ENCODE measurements at places on chromosomes 1 and 21.

DNA sequence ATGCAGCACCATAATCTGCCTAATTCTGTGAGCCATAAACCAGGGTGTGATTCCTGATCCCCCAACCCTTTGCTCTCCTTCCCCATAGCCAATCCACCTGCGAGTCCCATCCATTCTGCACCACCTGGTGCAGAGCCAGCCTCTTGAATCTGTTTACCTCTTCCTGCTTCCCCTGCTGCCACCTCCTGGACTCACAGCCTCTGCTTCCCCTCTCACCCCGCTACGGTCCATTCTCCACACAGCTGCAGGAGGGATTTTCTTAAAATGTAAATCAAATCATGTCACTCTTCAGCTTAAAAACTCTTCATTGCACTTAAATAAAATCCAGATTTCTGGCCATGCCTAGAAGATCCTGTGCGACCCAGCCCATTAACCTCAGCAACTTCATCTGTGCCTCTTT lies 186.7 kb downstream of the FOXD2 start:
- DNase-seq = no peak

DNA sequence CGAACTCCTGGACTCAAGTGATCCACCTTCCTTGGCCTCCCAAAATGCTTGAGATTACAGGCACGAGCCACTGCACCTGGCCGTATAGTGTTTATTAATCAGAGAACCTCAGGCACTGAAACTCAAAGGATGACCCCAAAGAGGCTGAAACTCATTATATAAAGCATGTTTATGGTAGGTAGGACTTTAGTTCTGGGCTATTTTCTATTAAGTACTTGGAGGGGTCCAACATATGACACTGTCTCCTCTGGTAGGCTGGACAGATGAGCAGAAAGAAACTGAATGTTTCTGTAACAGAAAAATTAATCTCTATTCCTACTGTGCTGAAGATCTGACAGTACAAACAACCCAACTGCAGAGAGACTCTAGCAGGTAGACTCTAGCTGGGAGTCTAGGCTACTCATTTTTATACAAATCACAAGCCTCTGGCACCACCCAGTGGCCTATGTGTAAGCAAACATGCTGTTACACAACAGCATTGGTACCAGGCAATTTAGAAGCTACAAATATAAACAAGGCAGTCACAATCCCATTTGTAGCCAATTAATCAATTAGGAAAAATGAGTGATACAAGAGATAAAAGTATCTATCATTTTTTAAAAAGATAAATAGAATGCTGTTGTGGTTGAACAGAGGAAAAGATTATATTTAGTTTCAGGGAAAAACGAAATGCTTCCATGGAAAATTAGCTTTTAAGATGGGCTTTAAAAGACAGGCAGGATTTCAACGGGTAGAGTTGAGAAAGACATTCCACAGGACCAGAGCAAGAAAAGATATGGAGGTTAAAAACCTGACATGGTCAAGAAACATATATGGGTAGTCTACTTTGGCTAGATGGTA lies 10.4 kb downstream of the DCAF8 start:
- DNase-seq = peak; percentile 71

- DNase-seq = no peak
Observed at GRCh38 chr1:53083636-53084588, 21.9 kb downstream of the PODN start.

- no peak for DNase-seq
Observed at GRCh38 chr1:99850459-99851291, 514 bp downstream of the AGL start.

- no peak for DNase-seq
Observed at GRCh38 chr21:45465105-45465504, 60.1 kb downstream of the COL18A1 start.

- no peak for DNase-seq
Observed at GRCh38 chr1:176058686-176059085, 148.4 kb downstream of the COP1 start.

- no peak for DNase-seq
Observed at GRCh38 chr1:186738926-186739325, 58.7 kb upstream of the PTGS2 start.

DNA sequence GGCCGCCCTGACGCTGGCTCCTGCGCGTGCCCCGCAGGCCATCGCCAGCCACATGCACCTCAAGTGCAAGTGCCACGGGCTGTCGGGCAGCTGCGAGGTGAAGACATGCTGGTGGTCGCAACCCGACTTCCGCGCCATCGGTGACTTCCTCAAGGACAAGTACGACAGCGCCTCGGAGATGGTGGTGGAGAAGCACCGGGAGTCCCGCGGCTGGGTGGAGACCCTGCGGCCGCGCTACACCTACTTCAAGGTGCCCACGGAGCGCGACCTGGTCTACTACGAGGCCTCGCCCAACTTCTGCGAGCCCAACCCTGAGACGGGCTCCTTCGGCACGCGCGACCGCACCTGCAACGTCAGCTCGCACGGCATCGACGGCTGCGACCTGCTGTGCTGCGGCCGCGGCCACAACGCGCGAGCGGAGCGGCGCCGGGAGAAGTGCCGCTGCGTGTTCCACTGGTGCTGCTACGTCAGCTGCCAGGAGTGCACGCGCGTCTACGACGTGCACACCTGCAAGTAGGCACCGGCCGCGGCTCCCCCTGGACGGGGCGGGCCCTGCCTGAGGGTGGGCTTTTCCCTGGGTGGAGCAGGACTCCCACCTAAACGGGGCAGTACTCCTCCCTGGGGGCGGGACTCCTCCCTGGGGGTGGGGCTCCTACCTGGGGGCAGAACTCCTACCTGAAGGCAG lies 23.4 kb upstream of the ARF1 start:
- DNase-seq = no peak

DNA sequence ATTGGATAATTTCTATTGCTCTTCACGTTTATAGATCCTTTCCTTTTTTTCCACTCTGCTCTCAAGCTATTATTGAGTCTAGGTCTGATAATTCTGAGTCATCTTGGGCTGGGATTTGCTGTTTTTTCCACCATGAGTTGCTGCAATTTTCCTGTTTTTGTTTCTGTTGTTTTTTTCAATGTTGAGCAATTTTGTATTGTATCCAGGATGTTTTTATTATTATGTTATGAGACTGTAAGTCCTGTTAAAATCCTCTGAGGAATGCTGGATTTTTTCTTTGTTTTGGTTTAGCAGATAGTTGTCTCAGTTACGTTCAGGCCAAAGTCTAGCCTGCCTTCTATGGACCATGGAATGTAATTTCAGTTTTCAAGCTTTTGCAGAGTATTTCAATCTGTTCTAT lies 13.0 kb upstream of the SLC35A3 start:
- no peak for DNase-seq

GRCh38 chr1:14148526-14148925 lies 448.5 kb downstream of the PRDM2 start:
- no peak for DNase-seq

DNA sequence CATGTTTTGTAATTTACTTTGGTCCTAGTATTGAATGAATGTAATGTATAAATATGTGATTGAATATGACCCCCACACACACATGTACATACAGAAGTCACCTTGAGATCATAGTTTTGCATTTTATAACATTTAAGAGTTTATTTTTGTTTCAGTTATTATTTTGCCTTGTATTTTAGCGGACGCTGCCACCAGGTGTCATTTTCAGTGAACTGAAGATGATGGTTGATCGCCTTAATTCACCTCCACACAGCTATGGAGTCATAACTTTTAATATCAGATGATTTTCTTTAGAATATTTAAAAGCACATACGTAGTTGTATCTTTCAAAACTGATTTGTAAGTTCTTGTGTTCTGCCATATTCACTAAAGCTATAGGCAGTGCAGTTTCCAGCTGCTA lies 130.4 kb downstream of the DYRK1A start:
- DNase-seq = no peak

GRCh38 chr21:39000496-39000895 lies 182.8 kb downstream of the PSMG1 start:
- no peak for DNase-seq

- no peak for DNase-seq
Observed at GRCh38 chr1:50196081-50196480, 87.4 kb downstream of the ELAVL4 start.

DNA sequence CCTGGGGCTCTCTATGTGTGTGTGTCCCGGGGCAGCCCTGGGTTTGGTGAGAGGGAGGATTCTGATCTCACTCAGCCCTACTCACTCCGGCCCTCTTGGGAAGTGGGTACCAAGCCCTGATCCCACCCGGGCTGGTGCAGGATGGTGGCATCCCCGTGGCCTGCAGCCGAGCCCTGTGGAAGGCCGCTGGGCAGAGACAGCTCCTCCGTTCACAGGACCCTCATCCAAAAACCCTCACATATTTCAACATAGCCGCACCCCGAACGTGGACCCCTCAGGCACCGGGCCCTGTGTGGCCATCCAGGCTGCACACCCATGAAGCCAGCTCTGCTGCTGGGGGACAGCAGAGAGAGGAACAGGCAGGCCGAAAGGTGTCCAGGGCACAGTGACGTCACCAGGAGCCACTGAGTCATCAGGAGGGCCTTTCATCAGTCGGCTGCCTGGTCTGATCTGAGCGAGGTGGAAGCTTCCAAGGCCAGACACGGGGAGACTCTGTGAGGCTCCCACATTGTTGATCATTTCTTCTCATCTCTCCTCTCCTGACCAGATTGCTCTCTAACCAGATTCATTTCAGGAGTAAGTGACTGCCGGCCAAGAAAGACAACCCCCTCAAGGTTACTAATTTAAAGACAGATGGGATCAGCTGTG lies 16.2 kb upstream of the GPR157 start:
- DNase-seq = peak; percentile 44

- no peak for DNase-seq
Observed at GRCh38 chr1:162873671-162874666, 13.0 kb upstream of the CCDC190 start.

Data from PC-9 (cell line).